ENCODE measurements at places on chromosomes 3 and 15.

GRCh38 chr15:97688886-97689285 is 271.6 kb upstream of the ARRDC4 start:
- DNase-seq = no peak

DNA sequence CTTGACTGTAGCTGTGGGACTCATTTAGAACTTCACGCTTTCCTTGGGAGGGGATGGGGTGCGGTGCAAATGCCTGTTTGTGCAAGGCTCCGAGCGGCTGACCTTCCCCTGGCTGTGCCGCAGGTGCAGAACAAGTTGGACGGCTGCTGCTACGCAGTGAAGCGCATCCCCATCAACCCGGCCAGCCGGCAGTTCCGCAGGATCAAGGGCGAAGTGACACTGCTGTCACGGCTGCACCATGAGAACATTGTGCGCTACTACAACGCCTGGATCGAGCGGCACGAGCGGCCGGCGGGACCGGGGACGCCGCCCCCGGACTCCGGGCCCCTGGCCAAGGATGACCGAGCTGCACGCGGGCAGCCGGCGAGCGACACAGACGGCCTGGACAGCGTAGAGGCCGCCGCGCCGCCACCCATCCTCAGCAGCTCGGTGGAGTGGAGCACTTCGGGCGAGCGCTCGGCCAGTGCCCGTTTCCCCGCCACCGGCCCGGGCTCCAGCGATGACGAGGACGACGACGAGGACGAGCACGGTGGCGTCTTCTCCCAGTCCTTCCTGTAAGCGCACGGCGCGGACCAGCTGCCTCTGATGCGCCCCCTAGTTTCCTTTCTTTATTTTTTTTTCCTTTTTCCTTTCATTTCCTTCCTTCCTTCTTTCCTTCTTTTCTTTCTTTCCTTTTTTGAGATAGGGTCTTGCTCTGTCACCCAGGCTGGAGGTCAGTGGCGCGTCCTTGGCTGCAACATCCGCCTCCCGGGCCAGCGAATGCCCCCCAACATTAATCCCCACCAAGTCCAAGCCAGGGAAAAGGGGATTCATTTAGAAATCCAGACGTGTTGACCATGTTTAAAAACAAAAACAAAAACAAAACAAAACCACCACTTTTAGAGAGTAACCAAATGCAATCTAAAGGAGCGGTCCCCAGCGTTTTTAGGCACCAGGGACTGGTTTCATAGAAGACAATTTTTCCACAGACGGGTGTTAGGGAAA is 42.7 kb downstream of the EIF2AK4 start:
- DNase-seq = no peak

DNA sequence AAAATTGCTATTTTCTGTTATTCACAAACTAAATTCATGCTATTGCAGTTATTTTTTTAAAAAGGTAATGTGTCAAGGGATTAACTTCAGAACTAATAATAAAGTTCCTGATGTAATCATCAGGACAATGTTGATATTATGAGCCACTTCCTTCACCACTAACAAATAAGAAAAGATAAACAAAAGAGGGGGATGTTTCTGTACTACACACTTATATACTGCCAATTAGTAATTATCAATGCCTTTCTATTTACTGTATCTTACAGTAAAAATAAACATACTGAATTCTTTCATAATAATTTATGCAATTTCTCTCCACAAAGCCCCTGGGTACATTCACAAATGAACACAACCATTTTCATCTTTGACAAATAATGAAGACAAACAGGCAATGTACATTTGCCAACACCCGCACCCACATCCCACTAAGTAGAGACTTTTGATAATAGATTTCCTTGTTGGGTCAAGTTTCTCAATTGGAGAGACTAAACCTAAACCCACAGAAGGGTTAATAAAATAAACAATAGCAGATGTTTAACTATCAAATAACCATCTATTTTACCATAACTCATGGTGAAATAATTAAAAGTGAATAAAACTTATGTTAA is 3.7 kb downstream of the CBLB start:
- DNase-seq = no peak

DNA sequence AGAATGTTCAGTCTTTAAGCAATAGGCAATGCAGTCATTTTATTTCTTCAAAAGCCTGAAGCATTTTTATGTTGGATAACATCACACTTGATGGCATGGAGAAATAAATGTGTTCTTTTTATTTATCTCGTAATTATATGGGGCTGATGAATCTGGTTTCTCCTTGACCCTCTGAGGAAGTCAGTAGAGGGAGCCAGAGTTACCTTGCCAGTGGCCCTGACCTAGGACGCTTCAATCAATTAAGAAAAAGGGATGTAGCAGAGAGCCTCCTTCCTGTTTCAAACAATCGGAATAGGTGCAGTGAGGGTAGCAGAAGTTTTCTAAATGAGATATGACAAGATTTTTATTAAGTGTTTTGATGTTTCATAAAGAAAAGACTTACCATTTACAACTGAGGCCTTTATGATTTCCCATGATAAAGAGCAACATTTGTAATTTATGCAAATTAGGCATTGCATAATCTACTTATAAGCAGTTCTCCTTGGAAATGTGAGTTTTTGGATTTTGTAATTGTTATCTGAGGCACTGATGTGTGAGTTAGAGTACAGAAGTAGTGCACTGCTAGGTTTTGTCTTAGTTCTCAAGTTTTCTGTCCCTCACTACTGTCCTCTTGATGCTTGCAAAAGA is 129.1 kb downstream of the RAP2B start:
- no peak for DNase-seq

DNA sequence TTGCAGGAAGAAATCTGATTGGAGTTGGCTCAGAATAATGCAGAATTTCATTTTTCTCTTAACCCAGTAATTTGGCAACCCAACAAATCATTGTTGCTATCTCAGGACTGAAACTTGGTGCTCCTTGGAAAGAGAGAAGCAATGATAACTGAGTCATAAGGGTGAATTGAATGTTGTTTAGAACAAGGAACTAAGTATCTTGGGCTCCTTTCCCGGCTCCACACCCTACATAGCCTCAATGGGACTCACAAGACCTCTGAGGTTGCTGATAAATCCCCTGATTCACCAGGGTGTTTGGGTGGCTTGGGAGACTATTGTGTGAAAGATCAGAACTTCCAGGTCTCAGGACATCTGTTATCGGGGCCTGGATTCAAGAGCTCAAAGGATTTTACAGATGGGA is 7.8 kb upstream of the RAB8B start:
- DNase-seq = no peak

Measured in GDM1 (cell line).